Activated CD4-positive, alpha-beta T cell treated with anti-CD3 and anti-CD28 coated beads, Interleukin-2, amount 50 U/mL, for 24 hours (primary cell): ENCODE measurements at places on chromosomes 2 and 18.

GRCh38 chr2:220243571-220243970 lies 616.1 kb downstream of the SLC4A3 start:
- DNase-seq = no peak

- DNase-seq = no peak
These were observed 106.9 kb upstream of the CBLN2 start for GRCh38 chr18:72651033-72651432.

DNA sequence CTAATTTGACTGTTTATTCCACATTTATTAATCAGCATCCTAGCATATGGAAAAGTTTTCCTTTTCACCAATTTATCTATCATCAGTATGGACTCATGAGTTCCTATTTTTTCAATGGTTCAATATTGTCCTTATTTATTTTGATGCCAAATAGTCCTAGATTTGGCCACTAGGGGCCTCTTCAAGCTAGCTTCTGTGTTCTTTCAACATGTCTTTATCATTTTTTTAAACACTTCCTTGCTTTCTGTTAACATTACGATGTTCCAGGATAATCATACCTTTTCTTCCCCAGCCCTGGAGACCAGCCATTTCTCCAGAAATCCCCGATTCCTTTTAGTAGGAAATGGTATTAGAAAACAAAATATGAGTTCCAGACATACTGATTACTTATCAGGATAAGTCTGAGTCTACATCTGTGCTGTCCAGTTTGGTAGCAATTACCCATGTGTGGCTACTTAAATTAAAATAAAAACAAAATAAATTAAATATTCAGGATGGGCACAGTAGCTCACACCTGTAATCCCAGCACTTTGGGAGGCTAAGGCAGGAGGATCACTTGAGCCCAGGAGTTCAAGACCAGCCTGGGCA lies 70.6 kb downstream of the RPE start:
- DNase-seq = no peak

- DNase-seq = no peak
These were observed 27.4 kb upstream of the MTIF2 start for GRCh38 chr2:55296393-55296792.

GRCh38 chr18:267380-267687 lies 513 bp downstream of the THOC1 start:
- no peak for DNase-seq

- DNase-seq = no peak
These were observed 85.3 kb downstream of the C2orf74 start for GRCh38 chr2:61247204-61247812.

GRCh38 chr2:74416778-74417177 lies 4.6 kb downstream of the C2orf81 start:
- DNase-seq = no peak

GRCh38 chr2:219514196-219514761 lies at the start of gene ASIC4:
Gene ASIC4 (plus strand): TSS chr2:219514482. CDS start chr2:219514725, 243 bp downstream.
- no peak for DNase-seq

DNA sequence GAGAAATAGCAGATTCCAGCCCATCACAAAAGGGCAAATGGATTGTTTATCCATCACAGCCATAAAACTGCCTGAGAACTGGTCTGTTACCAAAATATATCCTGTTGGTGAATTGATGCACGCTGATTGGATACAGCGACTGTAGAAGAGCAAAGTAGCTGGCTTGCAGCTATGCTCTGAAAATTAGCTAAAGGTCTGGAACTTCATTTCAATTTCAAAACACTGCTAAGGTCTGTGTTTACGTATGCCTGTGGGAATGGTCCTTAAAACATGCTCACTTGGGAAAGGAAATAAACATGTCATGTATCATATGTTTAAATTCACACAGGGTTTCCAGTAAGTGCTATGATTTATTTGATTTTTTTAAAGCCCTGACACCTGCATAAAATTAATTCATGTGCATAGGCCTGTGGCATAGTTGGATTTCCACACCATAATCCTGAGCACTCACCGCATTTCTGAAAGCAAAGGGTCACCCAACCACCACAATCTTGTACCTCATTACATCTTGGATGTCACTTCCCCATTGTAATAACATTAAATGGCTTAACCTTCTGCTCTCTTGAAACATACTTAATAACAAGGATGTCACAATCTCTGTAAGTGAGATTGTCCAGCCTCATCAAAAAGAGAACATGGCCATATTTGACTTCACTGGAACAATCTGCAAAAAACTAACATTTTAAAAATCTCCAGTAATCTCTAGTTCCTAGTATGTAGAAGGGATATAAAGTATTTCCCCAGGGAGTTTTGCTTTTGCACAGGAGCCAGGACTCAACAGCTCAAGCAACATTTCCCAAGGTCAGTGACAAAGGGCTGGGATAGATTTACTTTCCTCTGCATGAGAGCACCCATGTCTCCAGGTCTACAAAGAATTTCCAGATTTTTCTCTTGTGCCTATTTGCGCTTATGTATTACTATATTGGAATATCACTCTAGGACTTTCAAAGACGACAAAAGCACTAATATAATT lies 109.8 kb downstream of the FARSB start:
- DNase-seq = no peak
